CD4-positive, CD25-positive, alpha-beta regulatory T cell (primary cell): ENCODE measurements at places on chromosomes 5 and 9. TPM values are rescaled to one million over a fixed set of nuclear protein-coding genes. Genes with fewer than 3 reads are reported as not detected.

- H3K4me1 ChIP-seq, result no peaks in the 10 kb centered on the region
- no peaks in the 10 kb centered on the region for H3K27me3 ChIP-seq
- no peak for DNase-seq
- no peaks in the 10 kb centered on the region for H3K36me3 ChIP-seq
Measured at GRCh38 chr5:155366096-155366495, 352.5 kb downstream of the KIF4B start.

- peak overlapping the region; percentile 83 for H3K4me3 ChIP-seq
- peaks cover 51% of the 10 kb centered on the region for H3K4me1 ChIP-seq
- H3K27me3 ChIP-seq, result no peaks in the 10 kb centered on the region
- peaks cover 55% of the 10 kb centered on the region for H3K36me3 ChIP-seq
Measured at GRCh38 chr9:132350861-132351315, 3.9 kb downstream of the SETX start.

AGGF1 gene
- 17.6 TPM for total RNA-seq

PCDHB7 gene
- total RNA-seq, result not detected

GRCh38 chr9:89388084-89388867 is 70.0 kb downstream of the SECISBP2 start:
- no peak overlapping the region for H3K4me3 ChIP-seq
- no peak overlapping the region for H3K27ac ChIP-seq
- no peaks in the 10 kb centered on the region for H3K4me1 ChIP-seq
- peaks cover 99% of the 10 kb centered on the region for H3K36me3 ChIP-seq
- no peak for DNase-seq

GRCh38 chr9:113541019-113541900 is 77.7 kb downstream of the RGS3 start:
- no peak overlapping the region for H3K4me3 ChIP-seq
- no peak overlapping the region for H3K27ac ChIP-seq
- no peaks in the 10 kb centered on the region for H3K27me3 ChIP-seq
- DNase-seq, result no peak

DNA sequence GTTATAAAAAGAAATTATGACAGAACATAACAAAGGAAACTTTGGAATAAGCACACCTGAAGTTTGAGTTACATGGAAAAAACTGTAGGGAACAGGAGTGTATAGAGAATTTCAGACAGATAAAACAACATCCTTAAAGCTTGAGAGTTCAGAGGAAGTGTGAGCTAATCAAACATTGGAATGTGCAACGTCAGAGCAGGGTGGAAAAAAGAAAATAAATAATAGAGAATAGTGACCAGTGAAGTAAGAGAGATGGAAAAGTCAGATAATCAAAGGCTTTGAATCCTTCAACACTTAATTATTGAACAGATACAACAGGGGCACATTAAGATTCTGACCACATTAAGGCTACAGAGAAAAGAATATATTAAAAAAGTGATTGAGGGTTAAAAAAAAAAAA is 128.5 kb upstream of the CDH10 start:
- DNase-seq, result no peak
- no peak overlapping the region for H3K4me3 ChIP-seq

DNA sequence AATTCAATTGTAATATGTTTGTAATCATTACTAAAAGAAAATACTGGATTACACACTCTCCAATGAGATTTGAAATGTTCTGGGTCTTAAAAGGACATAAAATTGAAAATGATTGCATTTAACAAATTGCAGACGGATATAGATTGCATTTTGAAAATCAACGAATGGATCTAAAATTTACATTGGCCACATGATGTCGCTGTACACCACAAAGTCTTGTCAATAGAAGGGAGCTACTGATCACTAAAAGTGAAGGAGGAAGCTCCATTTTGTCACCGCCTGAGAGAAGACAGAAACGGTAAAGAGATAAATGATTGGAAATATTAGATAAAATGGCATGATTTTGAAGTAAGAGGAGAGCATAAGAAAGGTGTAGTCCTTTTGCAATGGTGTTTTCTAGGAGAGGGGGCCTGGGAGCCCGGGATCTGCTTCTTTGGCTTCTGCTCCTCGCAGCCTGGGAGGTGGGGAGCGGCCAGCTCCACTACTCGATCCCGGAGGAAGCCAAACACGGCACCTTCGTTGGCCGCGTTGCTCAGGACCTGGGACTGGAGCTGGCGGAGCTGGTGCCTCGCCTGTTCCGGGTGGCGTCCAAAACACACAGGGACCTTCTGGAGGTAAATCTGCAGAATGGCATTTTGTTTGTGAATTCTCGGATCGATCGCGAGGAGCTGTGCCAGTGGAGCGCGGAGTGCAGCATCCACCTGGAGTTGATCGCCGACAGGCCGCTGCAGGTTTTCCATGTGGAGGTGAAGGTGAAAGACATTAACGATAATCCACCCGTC is at the start of gene PCDHA1:
Gene PCDHA1 (plus strand): TSS at position 236 of the 782 bp plus-strand sequence.
- no peaks in the 10 kb centered on the region for H3K4me1 ChIP-seq
- H3K36me3 ChIP-seq, result no peaks in the 10 kb centered on the region
- H3K27ac ChIP-seq, result no peak within 1 kb of the TSS

- H3K4me3 ChIP-seq, result no peak overlapping the region
- H3K27ac ChIP-seq, result no peak overlapping the region
- no peaks in the 10 kb centered on the region for H3K27me3 ChIP-seq
- DNase-seq, result no peak
Measured at GRCh38 chr5:124979251-124979650, 232.8 kb upstream of the ZNF608 start.

- DNase-seq, result no peak
- H3K4me1 ChIP-seq, result no peaks in the 10 kb centered on the region
- H3K27me3 ChIP-seq, result no peaks in the 10 kb centered on the region
Measured at GRCh38 chr5:144318460-144318859, 147.8 kb downstream of the KCTD16 start.

DNA sequence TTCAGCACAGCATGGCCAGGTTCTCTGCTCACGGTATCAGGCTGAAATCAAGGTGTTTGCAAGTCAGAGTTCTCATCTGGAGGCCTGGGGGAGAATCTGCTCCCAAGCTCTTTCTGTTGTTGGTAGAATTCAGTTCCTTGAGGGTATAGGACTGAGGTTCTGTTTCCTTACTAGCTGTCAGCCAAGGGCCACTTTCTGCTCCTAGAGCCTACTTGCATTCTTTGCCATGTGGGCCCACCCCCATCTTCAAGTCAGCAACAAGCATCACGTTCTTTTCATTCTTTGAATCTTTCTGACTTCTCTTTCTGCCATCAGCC is 7.4 kb upstream of the CDC42SE2 start:
- no peak for DNase-seq
- H3K4me3 ChIP-seq, result peak overlapping the region; percentile 100
- H3K27me3 ChIP-seq, result no peaks in the 10 kb centered on the region
- H3K36me3 ChIP-seq, result peaks cover 10% of the 10 kb centered on the region
- peaks cover 90% of the 10 kb centered on the region for H3K4me1 ChIP-seq

DNA sequence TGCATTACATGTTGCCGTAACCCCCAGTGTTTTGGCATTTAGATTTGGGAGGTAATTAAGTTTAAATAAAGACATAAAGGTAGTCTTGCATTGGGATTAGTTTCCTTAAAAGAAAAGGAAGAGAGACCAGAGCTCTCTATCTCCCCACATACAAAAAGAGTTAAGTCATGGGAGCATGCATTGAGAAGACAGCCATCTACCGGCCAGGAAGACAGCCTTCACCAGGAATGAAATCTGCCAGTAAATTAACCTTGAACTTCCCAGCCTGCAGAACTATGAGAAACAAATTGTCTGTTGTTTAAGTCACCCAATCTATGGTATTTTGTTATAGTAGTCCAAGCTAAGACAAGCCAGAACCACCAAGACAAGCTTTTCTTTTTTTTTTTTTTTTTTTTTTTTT is 567.0 kb upstream of the CDH18 start:
- no peaks in the 10 kb centered on the region for H3K4me1 ChIP-seq
- H3K4me3 ChIP-seq, result no peak overlapping the region
- H3K27me3 ChIP-seq, result no peaks in the 10 kb centered on the region
- no peak for DNase-seq

ARSI gene
- not detected for total RNA-seq

GRCh38 chr5:178086266-178086665 is 27.1 kb upstream of the N4BP3 start:
- no peaks in the 10 kb centered on the region for H3K27me3 ChIP-seq
- no peak overlapping the region for H3K27ac ChIP-seq
- no peak for DNase-seq
- no peaks in the 10 kb centered on the region for H3K36me3 ChIP-seq

GRCh38 chr5:92500752-92501151 is 1080.3 kb downstream of the NR2F1-AS1 start:
- no peaks in the 10 kb centered on the region for H3K4me1 ChIP-seq
- DNase-seq, result no peak
- H3K27me3 ChIP-seq, result no peaks in the 10 kb centered on the region
- no peaks in the 10 kb centered on the region for H3K36me3 ChIP-seq

- no peak overlapping the region for H3K27ac ChIP-seq
- H3K27me3 ChIP-seq, result no peaks in the 10 kb centered on the region
- no peak overlapping the region for H3K4me3 ChIP-seq
- DNase-seq, result no peak
- H3K4me1 ChIP-seq, result no peaks in the 10 kb centered on the region
- H3K36me3 ChIP-seq, result no peaks in the 10 kb centered on the region
Measured at GRCh38 chr9:24625097-24625496, 79.4 kb upstream of the IZUMO3 start.

C9orf153 gene
- total RNA-seq, result 0.32 TPM

- DNase-seq, result no peak
- no peaks in the 10 kb centered on the region for H3K27me3 ChIP-seq
- no peak overlapping the region for H3K27ac ChIP-seq
- H3K4me3 ChIP-seq, result no peak overlapping the region
- no peaks in the 10 kb centered on the region for H3K36me3 ChIP-seq
Measured at GRCh38 chr5:98349251-98349989, 424.0 kb upstream of the RGMB start.

DNA sequence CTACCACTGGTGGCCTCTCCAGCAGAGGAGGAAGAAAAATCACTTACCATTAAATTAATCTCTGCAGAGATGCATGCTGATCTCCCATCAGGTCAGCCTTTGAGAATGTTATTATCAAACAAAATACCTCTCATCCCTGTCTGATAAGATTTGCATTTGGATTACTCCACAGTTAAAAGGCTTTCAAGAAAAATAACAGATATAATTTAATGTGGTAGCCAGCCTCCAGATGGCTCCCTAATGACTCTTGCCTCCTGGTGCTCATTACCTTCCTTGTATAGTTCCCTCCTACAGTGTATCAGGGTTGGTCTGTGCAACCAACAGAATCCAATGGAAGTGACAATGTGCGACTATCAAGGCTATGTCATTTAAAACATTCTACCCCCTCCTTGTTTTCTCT is 63.6 kb upstream of the TNPO1 start:
- H3K27ac ChIP-seq, result no peak overlapping the region
- peaks cover 9% of the 10 kb centered on the region for H3K27me3 ChIP-seq
- no peak overlapping the region for H3K4me3 ChIP-seq
- H3K36me3 ChIP-seq, result no peaks in the 10 kb centered on the region
- no peak for DNase-seq

GRCh38 chr5:6785861-6786180 is 72.6 kb downstream of the TENT4A start:
- no peaks in the 10 kb centered on the region for H3K27me3 ChIP-seq
- H3K27ac ChIP-seq, result no peak overlapping the region
- H3K4me3 ChIP-seq, result no peak overlapping the region

DNA sequence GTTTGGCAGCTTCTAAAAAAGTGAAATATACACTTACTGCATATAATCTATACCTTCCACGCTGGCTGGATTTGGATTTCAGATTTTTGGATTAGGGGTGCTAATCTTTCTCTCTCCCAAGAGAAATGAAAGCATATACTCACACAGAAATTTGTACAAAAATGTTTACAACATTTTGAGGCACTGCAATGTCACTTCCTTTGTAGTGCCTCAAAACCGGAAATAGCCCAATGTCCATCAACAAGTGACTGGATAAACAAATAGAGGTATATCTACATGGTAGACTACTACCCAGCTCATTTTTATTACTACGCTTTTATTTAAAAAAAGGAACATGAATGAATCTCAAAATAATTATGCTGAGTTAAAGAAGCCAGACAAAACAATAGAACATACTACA is 74.0 kb upstream of the MIER3 start:
- DNase-seq, result no peak
- H3K4me1 ChIP-seq, result no peaks in the 10 kb centered on the region
- H3K27ac ChIP-seq, result no peak overlapping the region
- H3K36me3 ChIP-seq, result no peaks in the 10 kb centered on the region
- H3K27me3 ChIP-seq, result peaks cover 2% of the 10 kb centered on the region

INSL6 gene
- not detected for total RNA-seq

DNA sequence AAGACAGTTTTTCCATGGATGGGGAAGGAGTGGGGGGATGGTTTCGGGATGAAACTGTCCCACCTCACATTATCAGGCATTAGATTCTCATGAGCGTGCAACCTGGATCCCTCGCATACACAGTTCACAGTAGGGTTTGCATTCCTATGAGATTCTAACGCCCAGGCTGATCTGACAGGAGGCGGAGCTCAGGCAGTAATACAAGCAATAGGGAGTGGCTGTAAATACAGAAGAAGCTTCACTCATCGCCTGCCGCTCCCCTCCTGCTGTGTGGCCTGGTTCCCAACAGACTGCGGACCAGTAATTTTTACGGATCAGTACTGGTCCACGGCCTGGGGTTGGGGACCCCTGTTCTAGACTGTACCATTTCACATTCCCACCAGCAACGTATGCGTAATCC is 68.3 kb upstream of the OTULINL start:
- H3K36me3 ChIP-seq, result no peaks in the 10 kb centered on the region
- H3K4me3 ChIP-seq, result no peak overlapping the region
- no peaks in the 10 kb centered on the region for H3K4me1 ChIP-seq
- H3K27ac ChIP-seq, result no peak overlapping the region

- no peaks in the 10 kb centered on the region for H3K36me3 ChIP-seq
- no peak overlapping the region for H3K27ac ChIP-seq
- H3K27me3 ChIP-seq, result no peaks in the 10 kb centered on the region
- no peak for DNase-seq
- no peaks in the 10 kb centered on the region for H3K4me1 ChIP-seq
- H3K4me3 ChIP-seq, result no peak overlapping the region
Measured at GRCh38 chr9:129281506-129282145, 103.6 kb upstream of the IER5L start.

DNA sequence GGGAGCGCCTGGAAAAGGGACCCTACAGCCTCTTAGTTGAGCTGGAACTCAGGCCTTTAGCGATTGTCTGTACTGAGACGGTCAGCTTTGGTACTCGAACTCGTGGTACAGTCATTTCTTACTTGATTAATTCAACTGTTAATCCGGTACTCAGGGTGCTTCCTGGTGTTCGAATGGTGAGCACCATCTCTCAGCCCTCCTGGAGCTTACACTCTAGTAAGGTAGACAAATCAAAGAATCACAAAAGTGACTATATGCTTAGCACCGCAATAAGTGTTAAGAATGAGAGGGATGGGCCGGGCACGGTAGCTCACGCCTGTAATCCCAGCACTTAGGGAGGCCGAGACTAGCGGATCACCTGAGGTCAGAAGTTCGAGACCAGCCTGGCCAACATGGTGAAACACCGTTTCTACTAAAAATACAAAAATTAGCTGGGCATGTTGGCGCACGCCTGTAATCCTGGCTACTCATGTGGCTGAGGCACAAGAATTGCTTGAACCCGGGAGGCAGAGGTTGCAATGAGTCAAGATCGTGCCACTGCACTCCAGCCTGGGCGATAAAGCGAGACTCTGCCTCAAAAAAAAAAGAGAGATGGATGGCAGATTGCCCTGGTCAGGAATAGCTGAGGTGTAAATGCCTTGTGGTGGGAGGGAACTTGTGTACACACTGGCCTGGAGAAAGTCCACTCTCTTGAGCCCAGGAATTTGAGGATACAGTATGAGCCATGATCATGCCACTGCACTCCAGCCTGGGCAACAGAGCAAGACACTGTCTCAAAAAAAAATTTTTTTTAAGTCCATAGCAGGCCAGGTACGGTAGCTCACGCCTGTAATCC is 981 bp downstream of the TCOF1 start:
- no peak for DNase-seq
- peaks cover 26% of the 10 kb centered on the region for H3K4me1 ChIP-seq
- peak overlapping the region; percentile 84 for H3K4me3 ChIP-seq
- no peaks in the 10 kb centered on the region for H3K27me3 ChIP-seq
